Stimulated activated naive CD4-positive, alpha-beta T cell (primary cell): ENCODE measurements at places on chromosomes 2 and 18.

GRCh38 chr2:200604571-200605255 is 18.9 kb downstream of the AOX1 start:
- no peak for DNase-seq

DNA sequence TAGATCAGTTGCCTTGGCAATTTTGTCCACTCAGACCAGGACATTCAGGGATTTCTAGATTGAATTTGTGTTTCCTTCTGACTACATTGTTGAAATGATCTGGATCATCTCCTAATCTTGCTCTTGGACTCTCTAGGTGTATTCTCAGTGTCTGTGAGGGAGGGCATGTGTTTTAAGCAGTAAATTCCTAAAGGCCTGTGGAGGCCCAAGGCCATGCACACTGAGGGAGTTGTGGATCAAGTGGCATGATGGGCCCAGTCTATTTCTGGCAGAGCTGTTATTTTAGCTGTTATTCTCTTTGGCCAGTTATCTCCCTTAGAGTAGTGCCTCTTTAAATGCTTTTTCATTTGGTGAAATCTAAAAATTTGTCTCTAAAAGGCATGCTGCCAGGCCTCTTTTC is 144.9 kb downstream of the RPIA start:
- no peak for DNase-seq

GRCh38 chr2:209973328-209973727 is 29.1 kb upstream of the RPE start:
- DNase-seq: no peak

DNA sequence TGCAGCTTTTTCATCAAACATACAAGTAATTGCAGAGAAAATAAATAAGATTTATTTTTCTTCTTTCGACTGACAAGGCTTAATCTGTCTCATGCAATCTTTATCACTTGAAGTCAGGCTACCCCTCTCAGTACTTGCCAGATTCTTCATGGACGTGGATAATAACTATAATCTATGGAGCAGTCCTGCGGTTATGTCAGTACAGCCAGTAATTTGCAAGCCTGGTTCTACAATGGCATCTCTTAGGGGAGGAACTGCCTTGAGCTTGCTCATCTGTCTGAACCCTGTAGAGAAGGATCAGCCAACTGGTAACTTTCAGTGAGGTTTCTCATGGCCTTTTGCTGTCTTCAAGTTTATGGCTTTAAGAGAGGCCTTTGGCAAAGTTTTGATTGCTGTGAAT is 35.5 kb upstream of the LRRTM1 start:
- no peak for DNase-seq

GRCh38 chr18:47254341-47254939 is 3.0 kb upstream of the SKOR2 start:
- no peak for DNase-seq

- DNase-seq: no peak
Measured at GRCh38 chr2:65525616-65526231, 93.3 kb upstream of the SPRED2 start.

DNA sequence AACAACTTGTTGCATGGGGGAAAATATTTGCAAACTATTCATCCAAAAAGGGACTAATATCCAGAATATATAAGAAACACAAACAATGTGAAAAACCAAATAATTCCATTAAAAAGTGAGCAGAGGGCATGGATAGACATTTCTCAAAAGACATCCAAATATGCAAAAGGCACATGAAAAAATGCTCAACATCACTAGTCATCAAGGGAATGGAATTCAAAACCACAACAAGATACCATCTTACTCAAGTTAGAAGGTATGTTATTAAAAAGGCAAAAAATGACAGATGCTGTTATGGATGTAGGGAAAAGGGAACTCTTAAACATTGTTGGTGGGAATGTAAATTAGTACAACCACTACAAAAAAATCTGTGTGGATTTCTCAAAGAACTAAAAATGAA is 396.5 kb downstream of the CCDC85A start:
- no peak for DNase-seq

DNA sequence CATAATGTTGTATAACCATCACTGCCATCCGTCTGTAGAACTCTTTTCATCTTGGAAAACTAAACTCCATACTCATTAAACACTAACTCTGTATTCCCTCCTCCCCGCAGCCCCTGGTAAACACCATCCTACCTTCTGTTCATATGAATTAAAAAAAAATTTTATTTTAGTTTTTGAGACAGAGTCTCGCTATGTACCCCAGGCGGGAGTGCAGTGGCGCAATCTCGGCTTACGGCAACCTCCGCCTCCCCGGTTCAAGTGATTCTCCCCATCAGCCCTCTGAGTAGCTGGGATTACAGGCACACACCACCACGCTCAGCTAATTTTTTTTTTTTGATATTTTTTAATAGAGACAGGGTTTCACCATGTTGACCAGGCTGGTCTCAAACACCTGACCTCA is 52.9 kb downstream of the RRM2 start:
- no peak for DNase-seq

GRCh38 chr2:123826729-123827271 is 198.3 kb upstream of the CNTNAP5 start:
- DNase-seq: no peak

- no peak for DNase-seq
Measured at GRCh38 chr2:2727876-2728511, 396.9 kb upstream of the MYT1L start.

DNA sequence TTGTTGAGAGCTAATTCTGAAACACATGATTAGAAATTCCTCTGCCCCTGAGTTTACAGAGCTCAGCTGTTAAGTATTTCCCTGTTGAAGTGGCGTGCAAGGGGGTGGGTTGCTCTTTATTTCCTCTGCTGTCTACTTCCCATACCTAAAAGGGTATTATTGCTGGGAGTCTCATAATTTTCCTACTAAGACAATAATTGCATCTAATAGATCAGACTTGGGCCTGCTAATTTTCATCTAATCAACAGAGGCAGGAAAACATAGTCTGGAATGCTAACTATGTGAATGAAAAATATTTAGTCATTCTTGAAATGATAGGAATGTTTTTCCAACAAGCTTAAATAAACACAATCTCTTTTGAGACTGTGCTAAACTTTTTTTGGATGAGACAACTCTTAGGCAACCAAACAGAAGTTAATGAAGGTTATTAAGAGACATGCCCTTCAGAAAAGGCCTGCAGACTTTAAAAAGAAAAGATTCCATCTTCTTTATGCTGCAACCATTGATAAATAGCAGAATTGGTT is 111.4 kb downstream of the FEZ2 start:
- no peak for DNase-seq

DNA sequence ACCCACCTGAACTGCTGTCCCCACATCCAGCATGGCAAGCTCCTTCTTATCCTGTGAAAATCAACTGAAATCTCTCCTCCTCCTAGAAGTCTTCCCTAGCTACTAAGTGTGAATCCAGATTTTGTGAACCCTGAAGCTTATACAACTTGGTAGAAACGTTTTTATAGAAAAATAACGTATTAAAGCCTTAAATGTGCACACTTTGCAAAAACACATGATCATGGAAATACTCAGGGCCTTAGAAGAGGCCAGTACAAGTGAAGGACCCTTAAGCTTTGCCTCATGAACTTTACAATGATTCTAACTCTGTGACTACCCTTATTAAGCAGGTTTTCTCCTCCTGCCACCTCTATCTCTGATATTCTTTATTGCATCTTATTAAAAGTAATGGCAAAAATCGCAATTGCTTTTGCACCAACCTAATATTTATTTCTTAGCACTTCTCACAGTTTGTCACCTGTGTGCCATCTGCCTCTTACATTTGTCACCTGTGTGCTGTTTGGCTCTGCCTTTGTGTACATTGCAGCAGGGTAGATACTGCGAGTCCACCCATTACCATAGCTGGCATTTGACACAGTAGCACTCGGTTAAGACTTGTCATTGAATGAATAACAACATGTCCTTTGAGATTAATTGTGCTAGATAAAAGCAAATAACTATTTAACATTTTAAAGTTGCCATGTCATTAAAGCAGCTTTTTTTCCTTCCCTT is 42.2 kb downstream of the FRZB start:
- no peak for DNase-seq
